Activated CD4-positive, CD25-positive, alpha-beta regulatory T cell (primary cell): ENCODE measurements at places on chromosomes 1 and 21.
A peak's percentile ranks its signal among the peaks of the same experiment; 100 is the strongest.

- peak; percentile 13 for DNase-seq
Measured at GRCh38 chr21:29299916-29300806, 1.4 kb downstream of the BACH1 start.

GRCh38 chr21:26171258-26172100 lies 909 bp upstream of the APP start:
- no peak for DNase-seq

DNA sequence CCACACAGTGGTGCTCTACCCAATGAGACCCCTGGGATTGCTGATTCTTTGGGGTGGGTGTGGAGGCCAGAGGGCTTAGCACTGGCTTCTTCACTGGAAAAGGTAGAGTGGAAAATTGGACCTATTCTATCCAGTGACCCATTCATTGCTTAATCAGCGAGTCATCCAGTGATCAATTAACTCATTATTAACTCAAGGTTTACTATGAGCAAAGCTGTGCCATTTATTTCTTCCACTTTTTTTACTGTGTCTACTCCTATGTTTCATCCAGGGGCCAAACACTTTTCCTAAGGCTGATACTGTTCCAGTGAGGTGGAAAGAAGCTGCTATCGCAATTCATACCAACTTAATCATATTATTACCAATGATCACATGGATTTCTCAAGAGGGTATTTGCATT lies 363.9 kb downstream of the RPS6KC1 start:
- no peak for DNase-seq

- no peak for DNase-seq
Measured at GRCh38 chr21:45004059-45004422, 64.2 kb downstream of the SLX9 start.

GRCh38 chr1:211332830-211333229 lies 6.2 kb downstream of the TRAF5 start:
- DNase-seq = no peak

DNA sequence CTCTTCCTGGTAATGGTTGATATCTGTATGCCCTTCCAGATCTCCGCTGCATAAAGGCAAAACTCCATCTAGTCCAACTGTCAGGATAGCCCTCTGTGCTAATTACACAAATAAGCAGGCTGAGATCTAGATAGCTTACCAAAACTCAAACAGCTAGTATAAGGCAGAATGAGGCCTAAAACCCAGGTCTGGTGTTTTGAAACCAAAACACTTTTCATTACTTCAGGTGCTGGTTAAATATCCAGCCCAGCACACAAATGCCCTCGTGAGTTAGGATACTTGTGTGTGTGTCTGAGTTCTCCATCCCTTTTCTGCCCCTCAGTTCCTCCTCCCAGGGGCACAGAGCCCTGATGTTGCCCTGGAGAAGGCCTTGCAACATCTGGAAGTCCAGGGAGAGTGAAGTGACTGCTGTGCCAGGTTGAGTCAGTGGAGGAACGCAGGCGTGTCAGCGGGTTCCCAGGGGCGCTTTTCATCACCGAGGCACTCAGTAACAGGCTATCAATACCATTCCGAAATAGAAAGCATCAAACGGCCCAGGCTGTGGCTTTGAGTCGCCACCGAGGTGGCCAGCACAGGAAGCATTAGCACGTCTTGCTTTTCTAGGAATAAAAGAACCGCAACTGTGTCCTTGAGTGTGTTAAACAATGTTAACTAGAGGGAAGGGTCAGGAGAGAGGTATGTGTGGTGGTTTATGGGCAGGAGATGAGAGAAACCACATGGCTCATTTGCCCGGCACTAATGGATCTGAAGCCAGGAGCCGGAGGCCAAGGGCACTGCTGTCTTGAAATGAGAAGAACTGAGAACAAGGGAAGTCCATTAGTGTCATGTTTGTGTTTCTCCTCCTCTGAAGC lies 90.7 kb upstream of the WLS start:
- DNase-seq = no peak

DNA sequence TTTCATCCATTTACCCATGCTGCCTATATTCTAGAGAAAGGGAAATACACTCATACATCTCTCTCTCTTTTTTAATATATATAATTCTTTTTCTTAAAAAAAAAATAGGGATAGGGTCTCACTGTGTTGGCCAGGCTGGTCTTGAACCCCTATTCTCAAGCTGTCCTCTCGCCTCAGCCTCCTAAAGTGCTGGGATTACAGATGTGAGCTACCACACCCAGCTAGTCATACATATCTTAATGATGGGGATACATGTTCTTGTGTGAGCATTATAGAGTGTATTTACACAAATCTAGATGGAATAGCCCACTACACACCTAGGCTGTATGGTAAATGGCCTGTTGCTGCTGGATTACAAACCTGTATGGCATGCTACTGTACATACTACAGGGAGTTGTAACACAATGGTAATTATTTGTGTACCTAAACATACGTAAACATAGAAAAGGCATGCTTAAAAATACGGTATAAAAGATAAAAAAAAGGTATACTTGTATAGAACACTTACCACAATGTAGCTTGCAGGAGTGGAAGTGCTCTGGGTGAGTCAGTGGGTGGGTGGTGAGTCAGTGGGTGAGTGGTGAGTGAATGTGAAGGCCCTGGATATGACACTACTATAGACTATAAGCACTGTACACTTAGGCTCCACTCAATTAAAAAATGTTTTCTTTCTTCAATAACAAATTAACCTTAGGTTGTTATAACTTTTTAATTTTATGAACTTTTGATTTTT lies 72.9 kb downstream of the IVNS1ABP start:
- DNase-seq = no peak

- no peak for DNase-seq
Measured at GRCh38 chr1:62689524-62689923, 1.3 kb upstream of the DOCK7 start.

DNA sequence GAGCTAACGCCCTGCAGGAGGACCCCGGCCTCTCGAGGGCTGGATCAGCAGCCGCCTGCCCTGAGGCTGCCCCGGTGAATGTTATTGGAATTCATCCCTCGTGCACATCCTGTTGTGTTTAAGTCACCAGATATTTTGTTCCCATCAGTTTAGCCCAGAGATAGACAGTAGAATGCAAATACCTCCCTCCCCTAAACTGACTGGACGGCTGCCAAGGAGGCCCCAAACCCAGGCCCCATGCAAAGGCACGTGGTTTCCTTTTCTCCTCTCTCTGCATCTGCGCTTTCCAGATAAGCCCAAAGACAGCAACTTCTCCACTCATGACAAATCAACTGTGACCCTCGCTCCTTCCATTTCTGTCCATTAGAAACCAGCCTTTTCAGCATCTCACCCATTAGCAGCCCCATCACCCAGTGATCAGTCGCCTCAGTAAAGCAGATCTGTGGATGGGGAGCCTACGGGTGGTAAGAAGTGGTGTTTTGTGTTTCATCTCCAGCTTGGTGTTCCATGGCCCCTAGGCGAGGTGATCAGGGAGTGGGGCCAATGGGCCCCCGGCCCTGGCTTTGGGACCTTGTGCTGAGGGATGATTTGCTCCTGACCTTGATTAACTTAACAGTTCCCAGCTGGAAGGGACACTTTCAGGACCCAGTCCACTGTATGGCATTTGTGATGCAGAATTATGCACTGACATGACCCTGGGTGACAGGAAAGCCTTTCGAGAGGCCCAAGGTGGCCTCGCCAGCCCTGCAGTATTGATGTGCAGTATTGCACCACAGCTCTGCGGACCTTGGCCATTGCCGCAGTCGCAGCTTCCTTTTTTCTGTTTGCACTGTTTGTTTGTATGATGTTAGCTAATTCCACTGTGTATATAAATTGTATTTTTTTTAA lies 5.2 kb downstream of the NPPA start:
- no peak for DNase-seq

DNA sequence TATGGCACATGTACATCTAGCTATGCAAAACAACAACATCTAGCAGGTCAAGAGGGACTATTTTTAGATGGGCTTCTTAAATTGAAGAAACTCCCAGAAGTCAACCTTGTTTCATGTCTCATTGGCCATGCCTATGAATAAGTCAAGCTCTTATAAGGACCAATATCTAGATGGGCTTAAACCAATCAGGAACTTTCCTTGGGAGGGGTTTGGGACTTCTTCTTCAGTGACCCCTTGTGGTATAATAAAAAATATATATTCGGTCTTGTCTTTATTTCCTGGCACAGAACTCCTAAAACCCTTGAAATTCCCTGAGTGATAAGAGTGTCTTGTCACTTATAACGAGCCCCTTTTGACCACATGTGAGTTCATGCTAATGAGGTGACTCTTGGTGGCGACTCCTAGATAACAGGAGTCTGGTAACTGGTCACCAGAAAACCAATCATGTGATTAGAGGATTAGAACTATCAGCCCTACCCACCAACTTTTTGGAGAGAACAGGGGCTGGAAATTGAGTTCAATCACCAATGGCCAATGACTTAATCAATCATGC lies 218.3 kb downstream of the HHIPL2 start:
- no peak for DNase-seq

DNA sequence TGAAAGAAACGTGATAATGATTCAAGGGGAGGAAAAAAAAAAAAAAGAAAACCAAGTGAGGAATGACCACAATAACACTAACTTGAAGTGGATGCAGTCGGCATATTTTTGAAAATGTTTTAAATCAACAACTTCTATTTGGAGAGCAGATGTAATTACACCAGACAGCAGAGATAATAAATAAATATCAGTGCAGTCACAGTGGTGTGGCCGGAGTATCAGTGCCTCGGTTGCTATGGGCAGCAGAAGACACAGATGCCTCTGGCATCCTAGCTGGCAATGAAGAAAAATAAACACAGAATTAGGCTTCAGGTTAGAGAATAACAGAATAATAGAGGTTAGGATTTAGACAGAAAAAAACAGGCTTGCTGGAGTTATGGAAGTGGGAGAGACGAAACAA lies 888.3 kb downstream of the LTN1 start:
- no peak for DNase-seq

- no peak for DNase-seq
Measured at GRCh38 chr21:44848821-44849521, 24.5 kb downstream of the PTTG1IP start.

GRCh38 chr1:15243275-15244043 lies 3.6 kb upstream of the FHAD1 start:
- DNase-seq = no peak

DNA sequence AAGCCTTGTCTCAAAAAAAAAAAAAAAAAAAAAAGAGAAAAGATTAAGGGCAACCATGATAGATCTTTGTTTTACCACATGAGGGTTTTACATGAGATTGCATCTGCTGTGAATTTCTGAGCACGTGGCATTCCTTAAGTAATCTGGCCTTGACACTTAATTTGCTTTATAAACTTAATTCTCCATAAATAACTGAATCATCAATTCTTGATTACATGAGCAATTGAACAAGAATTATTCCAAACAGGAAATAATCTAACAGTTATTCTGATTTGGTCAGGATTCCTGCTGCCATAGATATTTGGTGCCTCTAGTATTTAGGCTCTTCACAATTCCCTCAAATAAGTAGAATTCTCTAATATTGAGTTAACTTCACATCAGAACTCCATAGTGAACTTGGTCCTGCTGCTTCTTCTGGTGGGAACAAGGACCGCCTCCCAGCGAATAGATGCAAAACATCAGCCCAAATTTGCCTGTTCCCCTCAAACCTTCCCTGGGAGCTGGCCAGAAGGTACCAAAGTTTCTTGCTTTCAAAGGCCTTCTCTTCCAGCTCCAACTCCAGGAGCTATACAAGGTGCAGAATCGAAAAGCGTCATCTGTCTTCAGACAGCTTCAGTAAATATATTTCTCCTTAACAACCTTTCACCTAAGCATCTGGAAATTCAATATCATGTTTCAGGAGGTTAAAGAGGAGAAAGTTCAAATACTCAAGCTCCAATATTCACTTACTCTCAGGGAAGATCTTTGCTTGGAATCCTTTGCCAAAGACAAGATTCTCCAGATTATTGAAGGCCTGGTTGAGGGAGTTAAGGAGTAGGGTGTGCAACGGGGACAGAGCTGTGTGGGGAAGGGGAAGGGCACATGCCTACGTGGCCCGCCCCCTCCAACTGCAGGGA lies 1.0 kb downstream of the KRTCAP2 start:
- DNase-seq = no peak

GRCh38 chr1:152951711-152952110 lies 4.7 kb downstream of the SPRR5 start:
- no peak for DNase-seq

GRCh38 chr1:30087465-30087864 lies 635.9 kb downstream of the MATN1 start:
- DNase-seq = no peak

DNA sequence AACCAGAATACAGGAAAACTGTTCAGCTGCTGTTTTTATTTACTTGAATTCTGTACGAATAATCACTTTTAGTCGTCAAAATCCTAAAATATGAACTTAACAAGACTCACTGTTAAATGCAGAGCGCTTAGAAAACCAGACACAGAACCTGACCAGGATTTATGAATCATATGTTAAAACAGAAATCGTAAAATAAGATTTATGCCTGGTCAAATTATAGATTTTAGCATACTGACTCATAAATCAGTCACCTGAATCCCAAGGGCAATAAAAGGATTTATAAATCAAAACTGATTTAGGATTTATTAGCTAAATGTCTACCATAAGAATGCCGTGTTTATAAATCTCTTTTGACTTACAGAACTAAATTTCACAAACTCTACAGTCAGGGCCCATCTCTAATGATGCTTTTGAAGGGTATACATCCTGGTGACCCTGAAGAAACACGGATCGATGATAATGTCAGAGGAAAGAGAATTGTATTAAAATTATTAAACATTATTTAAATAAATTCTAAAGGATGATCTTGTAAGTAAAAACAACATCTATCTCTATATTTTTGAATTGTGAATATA lies 28.8 kb downstream of the CYYR1 start:
- no peak for DNase-seq

GRCh38 chr1:242017580-242018233 lies 18.8 kb upstream of the MAP1LC3C start:
- DNase-seq = no peak

DNA sequence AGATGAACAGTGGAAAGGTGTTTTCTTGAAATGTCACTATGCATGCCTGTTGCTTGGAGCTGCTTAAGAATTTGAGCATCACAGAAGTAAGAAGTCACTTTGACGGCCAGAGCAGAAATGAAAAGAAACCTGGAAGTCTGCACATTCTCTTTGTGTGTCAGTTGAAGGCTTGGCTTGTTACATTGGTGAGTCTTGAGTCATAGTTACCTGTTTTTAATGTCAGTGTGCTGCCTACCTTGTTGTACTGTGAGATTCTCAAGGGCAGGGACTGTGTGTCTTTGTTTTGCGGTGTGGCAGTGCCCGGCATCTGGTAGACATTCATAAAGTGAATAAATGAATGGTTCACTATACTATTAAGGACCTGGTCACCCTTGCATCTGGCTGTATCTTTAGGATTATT lies 9.9 kb downstream of the OTUD3 start:
- no peak for DNase-seq

- DNase-seq = no peak
Measured at GRCh38 chr1:200905411-200906052, 10.8 kb downstream of the INAVA start.

GRCh38 chr1:174872615-174873058 lies 127.1 kb upstream of the CACYBP start:
- no peak for DNase-seq

GRCh38 chr1:156508205-156508954 lies 7.8 kb upstream of the MEF2D start:
- DNase-seq = no peak
